ENCODE measurements at places on chromosomes 5 and 9.
A peak's percentile ranks its signal among the peaks of the same experiment; 100 is the strongest.

DNA sequence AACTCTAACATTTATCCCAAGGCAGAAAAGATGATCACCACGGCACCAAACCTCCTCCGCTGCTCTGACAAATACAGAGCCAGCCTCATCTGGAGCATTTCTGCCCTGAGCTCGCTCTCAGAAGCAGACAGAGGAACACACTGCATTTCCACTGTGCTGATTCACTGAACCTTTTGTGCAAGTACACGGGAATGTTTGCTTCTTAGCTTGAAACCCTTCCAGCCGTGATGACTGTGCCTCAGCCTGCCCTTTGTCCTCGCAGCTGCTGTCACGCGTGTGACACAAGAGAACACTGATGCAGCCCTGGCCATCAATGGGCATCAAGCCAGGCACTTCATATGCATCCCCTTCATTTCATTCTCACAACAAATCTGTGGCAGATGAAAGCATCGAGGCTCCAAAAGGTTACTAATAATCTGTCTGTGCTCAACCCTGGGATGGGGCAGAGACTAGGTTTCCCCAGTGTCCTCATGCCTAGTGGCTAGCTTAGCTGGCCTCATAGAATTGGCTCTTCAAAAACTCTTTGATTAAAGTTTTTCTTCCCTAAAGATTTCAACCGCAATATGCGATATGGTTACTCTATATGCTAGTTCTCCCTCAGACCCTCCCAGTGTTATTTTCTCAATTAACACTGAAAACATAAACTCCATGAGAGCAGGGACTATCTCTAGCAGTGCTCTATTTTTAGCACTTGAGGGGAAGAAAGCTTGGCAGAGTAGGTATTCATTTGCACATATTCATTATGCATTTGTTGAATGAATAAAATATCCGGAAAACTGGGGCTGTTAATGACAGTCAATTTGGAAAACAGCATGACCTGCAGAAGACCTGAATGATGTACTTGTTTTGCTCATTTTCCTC lies 7.3 kb downstream of the CDC14B start:
- DNase-seq = no peak

DNA sequence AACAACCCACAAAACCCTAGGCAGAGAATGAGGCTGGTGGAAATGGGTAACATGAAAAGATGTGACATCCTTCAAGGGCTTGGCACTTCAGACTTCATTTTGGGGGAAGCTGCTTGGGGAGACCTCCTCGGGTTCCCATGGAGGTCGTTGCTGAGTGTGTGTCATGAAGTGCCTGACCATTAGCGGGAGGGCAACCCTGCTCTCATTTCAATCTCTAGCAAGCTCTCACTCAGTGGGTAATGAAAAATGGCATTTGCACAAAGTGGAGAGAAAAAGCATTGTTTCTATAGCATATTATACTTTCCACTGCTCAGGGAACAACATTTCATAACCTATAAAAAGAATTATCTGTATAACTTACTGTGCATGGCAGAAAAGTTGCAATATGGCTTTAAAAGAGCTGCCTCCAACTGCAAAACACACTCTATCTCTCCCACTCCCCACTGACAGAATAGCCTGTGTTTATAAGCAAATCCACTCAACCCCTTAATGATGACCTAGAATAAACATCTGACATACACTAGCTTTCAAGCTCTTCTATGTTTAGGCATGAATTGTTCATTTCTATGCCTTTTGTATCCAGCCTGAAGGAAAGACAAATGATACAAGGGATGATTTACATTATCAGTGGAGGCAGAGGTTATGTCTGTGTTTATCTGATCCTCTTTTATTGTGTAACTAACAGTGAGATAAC lies 357.2 kb downstream of the ZSWIM6 start:
- DNase-seq = no peak

DNA sequence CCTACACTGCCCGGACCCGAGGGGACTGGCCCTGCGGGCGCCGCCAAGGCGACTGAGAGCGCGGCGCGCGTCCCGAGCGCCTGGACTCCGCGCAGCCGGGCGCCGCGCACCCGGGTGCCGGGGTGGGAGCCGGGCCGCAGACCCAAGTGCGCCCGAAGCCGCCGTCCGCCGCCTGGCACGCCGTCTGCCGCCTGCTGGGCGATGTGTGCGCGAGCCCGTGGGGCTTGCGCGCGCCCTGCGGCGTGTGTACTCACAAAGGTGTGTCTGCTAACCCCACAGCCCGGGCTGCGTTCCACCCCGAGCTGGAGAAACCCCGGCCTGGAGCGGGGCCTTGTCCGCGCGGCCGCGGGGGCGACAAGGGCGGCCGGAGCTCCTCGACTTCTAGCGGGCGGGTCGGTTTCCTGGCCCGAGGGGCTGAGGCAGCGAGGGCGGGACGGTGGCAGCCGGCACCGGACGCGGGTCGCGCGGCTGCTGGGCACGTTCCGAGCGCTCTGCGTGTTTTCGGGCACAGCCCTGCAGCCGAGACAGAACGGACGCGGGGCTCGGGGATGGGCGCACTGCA lies 1.1 kb upstream of the ZSWIM6 start:
- peak; percentile 55 for DNase-seq

GRCh38 chr9:134293611-134294152 lies 32.6 kb upstream of the RXRA start:
- DNase-seq = no peak

DNA sequence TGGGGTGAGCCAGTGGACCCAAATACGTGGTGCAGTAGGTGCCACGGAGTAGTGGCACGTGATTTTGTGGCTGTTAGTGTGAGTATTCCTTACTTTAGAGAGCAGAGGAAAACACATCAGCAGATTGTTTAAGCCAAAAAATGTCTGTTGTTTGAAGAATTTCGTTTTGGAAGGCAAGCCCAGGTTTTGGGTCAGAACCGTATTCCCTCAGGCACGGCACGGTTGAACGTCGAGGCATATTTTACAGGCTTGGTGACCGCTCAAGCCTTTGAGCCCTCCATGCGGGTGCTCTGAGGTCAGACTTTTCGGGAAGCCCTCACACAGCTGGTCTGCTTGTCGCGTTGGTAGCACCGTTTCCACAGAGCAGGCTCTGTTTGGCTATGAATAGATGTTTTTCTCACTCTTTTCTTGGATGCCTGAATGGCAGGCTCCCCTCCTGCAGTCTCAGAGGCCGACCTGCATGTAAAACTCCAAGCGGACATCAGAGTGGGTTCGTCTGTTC lies 27.2 kb downstream of the NEK6 start:
- no peak for DNase-seq

DNA sequence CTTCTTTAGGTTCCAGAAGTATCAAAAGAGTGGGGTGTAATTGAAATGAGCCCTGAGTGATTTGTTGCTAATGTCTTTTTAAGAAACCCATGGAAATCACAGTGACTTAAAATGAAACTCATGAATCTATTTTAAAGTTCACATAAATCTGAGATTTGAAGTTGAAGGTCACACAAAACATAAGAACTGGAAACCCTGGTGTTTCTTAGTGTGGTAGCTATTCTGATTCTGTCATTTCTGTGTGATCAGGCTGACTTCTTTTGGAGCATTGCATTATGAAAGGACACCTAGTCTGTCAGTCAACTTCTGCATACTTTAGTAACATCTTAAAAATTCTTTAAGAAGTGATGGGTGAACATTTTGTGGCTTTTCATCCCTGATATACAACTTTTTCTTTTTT lies 448.8 kb downstream of the TLE4 start:
- DNase-seq = no peak

DNA sequence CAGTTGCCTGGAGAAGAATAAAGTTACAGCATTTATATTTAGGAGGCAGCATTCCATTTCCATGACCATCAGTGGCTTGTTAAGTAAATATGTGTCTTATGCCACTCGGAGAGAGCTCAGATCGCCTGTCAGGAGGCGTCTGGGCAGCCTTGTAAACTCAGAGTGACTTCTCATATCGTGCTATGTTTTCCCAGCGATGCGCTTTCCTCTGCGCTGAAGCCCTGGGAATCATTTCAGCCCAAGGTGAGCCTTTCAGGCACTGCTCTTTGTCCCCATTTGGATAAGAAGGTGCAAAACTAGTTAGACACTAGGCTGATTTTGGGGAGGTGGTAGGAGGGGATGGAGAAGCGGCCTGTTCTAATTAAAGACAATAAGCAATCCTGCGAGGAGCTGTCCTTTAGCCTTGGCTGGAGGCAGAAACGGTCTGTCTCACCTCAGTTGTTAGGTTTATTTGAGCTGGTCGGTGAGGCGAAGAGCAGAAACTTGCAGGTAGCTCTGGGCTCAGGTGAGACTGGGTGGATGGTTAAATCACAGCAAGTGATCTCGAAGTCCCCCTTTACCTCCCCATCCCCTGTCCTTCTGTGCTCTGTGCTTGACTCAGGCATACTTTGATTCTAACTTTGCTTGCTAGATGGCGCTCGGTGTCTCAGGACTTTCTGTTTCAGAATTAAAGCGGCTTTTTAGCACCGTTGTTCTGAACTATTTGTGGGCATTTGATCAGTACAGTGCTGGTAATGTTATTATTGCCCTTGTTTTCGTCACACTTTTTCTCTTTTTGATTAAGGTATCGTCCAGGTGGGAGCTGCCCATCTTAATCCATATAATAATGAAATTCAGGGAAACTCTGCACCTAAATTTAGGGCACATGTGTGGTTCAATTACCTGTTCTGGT lies 24.6 kb downstream of the NR2F1 start:
- no peak for DNase-seq

DNA sequence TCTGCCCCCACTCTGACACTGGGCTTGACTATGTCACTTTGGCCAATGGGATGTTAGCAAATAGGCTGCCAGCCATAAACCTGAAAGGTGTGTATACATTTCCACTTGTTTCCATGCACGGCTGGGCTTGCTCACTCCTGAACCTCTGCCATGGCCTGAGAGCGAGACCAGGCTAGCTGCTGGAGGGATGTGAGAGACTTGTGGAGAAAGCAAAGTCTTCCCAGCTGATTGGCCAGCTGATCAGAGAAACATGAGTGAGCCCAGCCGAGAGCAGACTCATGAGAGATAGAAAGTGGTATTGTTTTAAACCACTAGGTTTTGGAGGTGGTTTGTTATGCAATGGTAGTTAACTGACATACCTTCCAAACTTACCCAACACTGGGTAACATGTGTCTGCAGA lies 13.9 kb downstream of the FAM193B start:
- no peak for DNase-seq

GRCh38 chr5:31563216-31563615 lies 31.1 kb downstream of the C5orf22 start:
- no peak for DNase-seq

DNA sequence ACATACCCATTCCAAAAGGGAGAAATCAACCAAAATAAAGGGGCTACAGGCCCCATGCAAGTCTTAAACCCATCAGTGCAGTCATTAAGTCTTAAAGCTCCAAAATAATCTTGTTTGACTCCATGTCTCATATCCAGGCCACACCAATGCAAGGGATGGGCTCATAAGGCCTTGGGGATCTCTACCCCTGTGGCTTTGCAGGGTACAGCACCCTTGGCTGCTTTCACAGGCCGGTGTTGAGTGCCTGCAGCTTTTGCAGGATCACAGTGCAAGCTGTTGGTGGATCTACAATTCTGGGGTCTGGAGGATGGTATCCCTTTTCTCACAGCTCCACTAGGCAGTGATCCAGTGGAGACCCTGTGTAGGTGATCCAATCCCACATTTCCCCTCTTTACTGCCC lies 5.0 kb upstream of the SPINK14 start:
- no peak for DNase-seq

DNA sequence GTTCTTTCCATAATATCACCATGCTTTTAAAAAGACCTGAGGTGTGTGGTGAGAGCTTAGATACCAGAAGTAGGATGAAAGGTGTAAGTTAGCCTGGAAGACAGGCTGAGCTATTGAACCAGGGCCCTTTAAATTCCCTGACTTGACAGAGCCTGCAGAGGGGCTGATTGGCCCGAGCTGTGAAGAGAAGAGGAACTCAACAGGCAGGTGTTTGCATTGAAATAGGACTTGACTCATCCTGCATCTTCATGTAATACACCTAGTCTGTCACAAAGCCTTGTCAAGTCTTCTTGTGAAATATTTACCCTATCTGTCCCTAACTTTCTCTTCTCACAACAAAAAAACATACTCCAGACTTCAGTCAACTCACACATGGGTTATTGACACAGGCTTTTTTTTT lies 16.6 kb upstream of the ANP32B start:
- DNase-seq = no peak

DNA sequence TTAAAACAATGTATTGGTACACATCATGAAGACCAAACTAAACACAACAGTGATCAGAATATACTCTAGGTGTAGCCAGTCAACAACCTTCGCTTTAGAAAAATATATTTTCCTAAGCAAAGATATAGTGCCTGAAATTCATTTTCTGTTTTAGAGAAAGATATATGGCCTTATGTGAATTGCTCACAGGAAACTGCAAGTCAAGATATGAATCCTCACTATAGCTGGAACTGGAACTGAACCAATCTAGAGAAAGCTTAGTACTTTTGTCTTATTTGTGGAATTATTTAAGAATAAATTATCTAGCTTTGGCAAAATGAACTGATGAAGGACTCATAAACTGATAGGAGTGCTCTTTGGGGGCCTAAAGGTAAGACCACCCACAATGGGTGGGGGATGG lies 27.3 kb downstream of the GZMK start:
- DNase-seq = no peak

DNA sequence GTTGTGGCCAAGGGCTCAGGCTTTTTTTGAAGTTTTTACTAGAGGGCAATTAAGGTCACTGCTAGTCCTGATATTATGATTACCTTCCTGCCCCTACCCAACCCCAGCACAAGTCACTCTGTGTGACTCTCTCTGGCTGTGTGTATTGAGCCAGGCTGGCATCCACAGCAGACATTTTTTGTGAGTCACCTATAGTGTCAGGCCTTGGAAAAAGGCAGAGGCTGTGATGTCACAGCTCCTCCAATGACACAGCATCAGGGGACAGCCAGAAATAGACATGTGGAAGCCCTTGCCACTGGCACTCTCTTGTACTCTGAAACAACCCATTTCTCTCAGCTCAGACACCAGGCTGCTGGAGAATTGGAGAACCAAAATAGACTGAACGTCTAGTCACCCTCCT lies 145.4 kb downstream of the NMUR2 start:
- no peak for DNase-seq

DNA sequence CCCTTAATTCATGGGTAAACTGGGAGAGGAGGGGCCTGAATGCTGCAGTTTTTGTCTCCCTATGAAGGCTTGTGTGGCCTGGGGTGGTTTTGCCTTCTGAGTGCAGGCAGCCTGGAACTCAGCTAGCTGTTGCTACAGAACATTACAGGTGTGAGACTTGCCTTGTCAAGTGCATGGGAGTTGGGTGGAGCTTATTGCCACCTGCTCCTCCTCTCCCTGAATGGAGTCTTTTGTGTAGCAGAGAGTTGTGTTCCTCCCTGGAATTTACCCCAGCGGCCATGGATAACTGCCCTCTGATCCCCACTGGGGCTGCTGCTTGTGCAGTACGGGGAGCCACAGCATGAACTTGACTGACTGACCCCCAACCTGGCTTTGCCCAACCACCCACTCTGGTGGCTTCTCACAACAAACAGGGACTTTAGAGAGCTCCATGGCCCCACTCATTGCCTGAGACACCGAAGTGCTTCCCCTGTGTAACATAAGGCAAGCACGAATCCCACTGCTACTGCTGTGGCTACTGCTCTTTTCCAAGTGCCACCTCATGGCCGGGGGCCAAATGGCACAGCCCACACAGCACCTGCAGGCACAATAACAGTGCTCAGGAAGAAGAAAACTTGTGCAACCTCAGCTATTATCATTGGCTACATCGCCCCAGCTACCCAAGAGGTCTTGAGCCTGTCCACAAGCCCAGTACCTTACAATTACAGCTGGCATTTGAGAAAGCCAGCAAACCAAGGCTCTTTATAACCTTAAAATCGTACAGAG lies 942.9 kb downstream of the CDH18 start:
- no peak for DNase-seq

- no peak for DNase-seq
Measured at GRCh38 chr5:57221049-57221568, 47.2 kb downstream of the GPBP1 start.

GRCh38 chr5:321726-322251 lies 275 bp downstream of the AHRR start:
- no peak for DNase-seq

Data from activated CD4-positive, alpha-beta T cell treated with anti-CD3 and anti-CD28 coated beads, Interleukin-2, amount 50 U/mL, for 24 hours (primary cell).